ENCODE measurements at places on chromosomes 4 and X.

DNA sequence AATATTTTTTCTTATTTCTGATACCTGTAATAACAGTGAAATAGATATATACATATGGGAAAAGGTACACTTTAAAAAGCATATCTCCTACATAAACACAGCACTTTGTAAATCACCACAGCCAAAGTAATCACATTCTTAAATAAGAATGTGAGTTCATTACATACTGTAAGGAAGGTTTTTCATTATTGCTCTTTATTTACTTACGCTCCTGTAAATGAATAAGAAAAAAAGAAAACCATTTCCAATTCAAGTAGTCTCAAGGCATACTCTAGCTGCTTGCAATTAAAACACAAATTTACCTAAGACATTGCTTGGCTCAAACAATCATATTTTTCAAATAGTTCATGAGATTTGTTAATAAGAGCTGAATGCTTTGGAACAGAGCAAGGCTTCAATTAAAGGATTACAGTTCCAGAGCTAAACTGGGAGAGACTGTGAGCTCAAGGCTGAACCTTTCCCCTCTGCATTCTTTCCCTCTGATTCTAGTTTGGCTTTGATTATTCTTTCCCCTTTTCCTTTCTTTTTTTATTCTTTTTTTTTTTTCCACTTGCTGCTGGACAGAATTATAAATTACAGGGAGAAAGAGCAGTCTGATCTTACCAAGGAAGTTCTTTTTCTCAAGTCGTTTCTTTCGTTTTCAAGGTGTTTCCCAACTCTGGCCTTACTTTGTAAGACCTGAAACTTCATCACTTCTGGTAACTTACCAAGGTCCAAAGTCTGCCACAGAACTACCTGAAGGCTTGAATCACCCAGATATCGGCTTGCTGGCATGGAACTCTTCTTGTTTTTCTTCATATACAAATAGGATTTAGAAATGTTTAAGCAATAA is 278.3 kb downstream of the INPP4B start:
- no peak for DNase-seq

DNA sequence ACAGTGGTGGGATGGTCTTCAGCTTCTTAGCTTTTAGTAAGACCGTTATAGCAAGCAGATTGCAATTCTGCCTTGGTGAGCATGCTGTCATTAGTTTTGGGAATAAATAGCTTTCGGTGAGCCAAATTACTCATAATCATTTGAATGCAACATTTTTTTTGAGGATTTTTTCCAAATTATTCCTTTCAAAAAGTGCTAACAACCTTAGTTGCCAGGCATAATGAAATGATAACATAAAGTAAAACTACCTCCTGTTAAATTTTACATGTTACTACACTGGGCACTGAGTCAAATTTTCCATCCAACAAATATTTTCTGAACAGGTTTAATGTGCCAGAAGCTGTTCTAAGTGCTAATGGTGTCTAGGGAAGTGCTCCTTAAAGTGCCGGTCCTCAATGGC is 15.8 kb upstream of the NPFFR2 start:
- no peak for DNase-seq

- no peak for DNase-seq
Measured at GRCh38 chr4:20483416-20483815, 216.8 kb upstream of the PACRGL start.

GRCh38 chr4:80386281-80386886 is 50.9 kb downstream of the CFAP299 start:
- DNase-seq: no peak

DNA sequence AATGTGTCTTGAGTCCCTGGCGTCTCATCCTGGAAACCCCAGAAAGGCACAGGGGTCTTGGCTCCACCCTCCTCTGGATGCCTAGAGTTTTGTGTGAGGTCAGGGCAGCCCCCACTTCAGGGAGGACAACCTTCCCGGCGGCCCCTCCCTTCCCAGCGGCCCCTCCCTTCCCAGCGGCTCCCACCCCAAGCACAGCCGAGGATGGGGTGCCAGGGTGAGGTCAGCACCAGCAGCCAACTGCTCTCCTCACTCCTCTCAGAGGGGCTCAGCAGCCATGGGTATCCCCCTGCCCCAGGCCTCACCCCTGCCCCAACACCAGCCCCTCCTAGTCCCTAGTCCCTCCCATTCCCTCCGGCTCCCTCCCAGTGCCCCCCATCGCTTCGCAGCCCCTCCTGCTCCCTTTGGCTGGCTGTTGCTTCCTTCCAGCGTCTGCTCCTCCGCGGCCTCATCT is 17.4 kb downstream of the DGKQ start:
- DNase-seq: no peak

- no peak for DNase-seq
Measured at GRCh38 chr4:169342906-169343564, 72.3 kb upstream of the SH3RF1 start.

DNA sequence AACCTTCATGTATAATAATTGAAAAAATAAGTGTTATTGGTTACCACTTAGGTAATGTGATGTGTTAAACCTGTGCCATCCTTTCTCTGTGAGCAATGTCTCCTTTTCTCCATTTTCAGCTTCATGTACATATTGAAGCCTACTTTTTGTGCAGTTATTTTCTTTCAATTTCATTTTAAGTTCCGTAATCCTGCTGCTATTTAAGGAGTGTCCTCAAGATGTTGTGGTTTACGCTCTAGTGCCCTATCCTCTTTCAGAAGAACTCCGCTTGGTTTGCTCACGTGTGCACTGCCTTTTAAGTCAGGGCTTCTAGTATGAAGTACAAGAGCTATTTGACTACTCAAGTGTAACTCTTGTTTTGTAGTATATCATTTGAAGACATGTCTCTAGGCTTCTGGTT is 2253.2 kb upstream of the TENM3 start:
- no peak for DNase-seq

- DNase-seq: no peak
Measured at GRCh38 chr4:53427366-53427765, 49.9 kb downstream of the FIP1L1 start.

DNA sequence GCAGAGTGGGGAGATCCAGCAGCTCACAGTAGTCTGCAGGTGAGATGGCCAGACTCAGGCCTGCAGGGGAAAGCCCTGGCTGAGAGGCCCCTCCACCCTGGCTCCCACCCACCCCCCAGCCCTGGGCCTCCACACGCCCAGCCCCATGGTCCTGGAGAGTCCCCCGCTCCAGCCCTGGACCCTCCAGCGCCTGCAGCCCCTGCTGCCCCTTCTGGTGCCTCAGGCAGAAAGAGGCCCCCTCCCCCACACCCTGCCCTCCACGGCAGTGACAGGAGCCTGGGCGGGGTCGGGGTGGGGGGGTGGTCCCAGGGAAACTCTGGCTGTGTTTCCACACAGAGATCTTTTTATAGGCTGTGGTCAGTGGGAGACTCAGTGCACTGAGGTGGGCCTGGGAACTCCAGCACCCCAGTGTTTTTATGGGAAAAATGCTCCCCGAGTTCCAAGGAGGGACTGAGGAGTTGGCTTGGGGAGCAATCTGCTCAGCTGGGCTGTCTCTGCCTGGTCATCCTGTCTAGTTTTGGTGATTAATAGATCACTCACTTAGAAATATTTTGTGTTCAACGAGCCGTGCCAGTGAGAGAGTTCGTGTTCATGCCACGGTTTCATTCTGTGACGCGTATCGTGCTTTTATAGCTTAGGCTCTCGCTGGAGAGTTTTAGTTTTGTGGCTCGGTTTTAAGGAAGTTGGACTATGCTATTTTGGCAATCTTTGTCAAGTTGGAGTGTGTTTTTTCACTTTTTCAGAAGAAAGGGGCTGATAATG is 53.1 kb upstream of the HGFAC start:
- DNase-seq: no peak
